ENCODE measurements at places on chromosomes 1 and 21.

GRCh38 chr21:41678016-41678923 lies 88.6 kb downstream of the RIPK4 start:
- DNase-seq = no peak

- DNase-seq = no peak
Observed at GRCh38 chr1:183913567-183913993, 108.7 kb downstream of the RGL1 start.

GRCh38 chr1:243394066-243394465 lies 138.2 kb downstream of the SDCCAG8 start:
- DNase-seq = no peak

DNA sequence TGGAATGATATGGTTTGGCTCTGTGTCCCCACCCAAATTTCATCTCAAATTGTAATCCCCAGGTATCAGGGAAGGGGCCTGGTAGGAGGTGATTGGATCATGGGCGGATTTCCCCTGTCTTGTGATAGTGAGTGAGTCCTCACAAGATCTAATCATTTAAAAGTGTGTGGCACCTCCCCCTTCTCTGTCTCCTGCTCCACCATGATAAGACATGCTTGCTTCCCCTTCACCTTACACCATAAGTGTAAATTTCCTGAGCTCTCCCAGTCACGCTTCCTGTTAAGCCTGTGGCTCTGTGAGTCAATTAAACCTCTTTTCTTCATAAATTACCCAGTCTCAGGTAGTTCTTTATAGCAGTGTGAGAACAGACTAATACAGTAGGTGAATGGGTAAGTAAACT lies 109.3 kb downstream of the DMRTB1 start:
- no peak for DNase-seq

DNA sequence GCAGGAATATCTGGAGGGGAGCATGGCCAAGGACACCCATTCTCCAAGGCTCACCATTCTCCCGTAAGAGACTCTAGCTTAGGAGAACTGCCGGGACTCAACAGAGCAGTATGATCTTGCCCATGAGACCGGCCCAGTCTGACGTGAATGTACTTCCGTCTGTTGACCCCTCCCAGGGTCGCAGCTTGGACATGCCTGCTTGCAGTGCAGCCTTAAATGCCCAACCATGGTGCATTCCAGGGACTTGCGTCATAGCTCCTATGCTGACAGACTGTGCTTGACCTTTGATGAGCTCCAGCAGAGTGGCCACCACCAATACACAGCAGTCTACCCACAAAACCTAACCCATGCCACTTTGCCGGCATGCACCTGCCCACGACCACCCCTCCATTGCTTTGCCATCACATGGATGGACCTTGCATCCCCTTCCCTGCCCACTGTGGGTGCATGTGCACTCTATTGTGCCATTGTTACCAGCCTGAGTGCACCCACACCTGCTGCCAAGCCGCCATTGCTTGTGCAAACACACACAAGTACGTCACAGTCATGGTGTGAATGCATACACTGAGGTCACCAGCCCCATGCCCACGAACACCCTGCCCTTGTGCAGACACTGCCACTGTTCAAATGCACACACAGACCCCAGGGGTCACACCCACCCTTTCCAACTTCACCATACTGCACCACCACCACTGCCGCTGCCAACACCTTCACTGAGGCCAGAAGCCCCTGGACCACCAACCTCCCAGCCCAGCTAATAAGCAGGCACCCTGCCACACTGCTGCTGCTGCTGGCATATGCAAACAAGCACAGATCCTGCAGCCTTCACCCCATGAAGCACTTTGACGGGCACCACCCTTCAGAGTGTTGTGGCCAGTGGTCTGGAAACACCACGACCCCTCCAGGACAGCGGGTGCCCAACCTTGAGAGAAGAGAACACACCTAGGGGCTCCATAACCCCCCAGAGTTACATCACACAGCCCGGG lies 1141.3 kb downstream of the BRINP3 start:
- no peak for DNase-seq

DNA sequence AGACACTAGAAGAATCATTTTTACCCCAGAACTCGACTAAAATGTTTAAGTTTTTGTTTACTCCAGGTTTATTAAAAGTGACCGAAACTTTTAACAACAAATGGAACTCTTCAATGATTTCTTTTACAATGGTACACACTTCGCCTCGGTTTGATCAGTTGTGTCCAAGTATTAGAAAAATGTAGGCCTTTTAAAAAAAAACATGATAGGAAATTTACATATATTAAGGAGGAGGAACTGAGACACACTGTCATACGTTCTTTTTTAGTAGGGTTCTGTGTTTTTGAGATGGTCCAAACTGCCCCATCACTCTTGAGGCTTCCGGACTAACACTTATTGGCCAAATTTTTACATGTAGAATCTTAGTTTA lies 1.3 kb downstream of the PRDM2 start:
- DNase-seq = no peak

GRCh38 chr1:163426505-163427251 lies 104.9 kb downstream of the NUF2 start:
- no peak for DNase-seq

DNA sequence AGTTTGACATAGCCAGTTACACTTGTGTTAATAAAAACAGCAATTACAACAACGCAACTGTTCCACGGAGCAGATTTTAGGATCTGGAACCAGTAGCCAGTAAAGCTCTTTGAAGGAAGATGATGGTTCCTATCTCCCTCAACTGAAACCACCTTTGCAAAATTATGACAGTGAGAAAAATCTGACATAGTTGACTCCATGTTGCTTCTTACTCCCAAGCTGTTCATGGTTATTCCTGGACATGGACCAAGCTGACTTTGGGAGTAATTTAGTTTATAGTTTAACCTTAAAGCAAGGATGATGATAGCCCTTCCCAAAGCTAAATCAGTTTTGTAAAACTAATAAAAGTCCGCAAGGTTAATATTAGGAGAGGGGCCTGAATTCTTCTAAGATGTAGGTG lies 518.0 kb upstream of the ZP4 start:
- DNase-seq = no peak

GRCh38 chr1:12161662-12162458 lies 4.9 kb upstream of the TNFRSF1B start:
- DNase-seq = peak; percentile 66

GRCh38 chr1:221594576-221594975 lies 147.3 kb downstream of the DUSP10 start:
- no peak for DNase-seq

- no peak for DNase-seq
Observed at GRCh38 chr21:32599091-32599490, 13.1 kb downstream of the CFAP298 start.

DNA sequence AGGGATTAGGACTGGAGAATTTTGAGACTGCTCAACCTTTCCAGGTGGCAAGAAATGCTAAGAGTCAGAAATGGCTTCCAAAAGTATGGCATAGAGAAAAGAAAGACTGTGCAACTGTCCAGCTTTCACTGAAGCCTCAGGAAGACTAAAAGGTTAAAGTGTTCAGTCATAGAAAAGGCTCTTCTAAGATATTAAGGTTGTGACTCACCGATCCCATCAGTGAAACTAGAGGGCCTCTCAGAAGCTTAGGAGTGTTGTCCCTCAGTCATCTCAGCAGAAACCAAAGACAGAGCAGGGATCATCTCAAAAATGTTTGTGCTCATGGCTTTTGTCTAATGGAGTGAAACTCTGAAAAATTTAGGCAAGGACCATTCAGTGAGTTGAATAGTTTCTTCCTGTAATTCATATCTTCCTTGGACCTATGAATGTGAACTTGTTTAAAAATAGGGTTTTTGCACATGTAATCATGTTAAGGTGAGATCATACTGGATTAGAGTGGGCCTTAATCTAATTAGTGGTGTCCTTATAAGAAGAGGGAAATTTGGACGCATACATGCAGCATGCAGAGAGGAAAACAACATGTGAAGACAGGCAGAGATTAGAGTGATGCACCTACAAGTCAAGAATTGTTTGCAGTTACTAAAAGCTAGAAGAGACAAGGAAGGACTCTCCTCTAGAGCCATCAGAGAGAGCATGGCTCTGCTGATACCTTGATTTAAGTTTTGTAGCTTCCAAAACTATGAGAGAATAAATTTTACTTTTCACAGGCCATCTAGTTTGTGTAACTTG lies 71.3 kb downstream of the RPE65 start:
- no peak for DNase-seq

GRCh38 chr1:179128520-179128919 lies 46.6 kb downstream of the TOR3A start:
- no peak for DNase-seq

DNA sequence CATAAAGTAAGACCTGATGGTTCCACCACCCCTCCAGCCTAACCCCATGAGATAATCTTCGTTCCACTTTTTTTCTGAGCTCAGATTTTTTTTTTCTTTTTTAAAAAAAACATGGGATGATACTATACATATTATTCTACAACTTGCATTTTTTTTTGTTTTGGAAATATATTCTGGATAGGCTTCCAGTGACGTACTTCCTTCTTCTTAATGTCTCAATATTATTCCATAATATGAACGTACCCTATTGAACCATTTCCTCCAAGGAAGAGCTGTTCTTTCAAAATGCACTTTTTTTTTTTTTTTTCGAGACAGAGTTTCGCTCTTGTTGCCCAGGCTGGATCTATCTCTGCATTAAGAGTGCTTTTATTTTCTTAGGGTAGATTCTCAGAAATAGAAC lies 1.5 kb downstream of the EDEM3 start:
- no peak for DNase-seq

- no peak for DNase-seq
Observed at GRCh38 chr1:200298242-200298641, 111.6 kb downstream of the ZNF281 start.

- DNase-seq = no peak
Observed at GRCh38 chr1:41659903-41660302, 175.4 kb upstream of the EDN2 start.

- DNase-seq = no peak
Observed at GRCh38 chr1:229231754-229232119, 39.2 kb upstream of the RAB4A start.

- no peak for DNase-seq
Observed at GRCh38 chr1:194570476-194570875, 1384.1 kb upstream of the B3GALT2 start.

DNA sequence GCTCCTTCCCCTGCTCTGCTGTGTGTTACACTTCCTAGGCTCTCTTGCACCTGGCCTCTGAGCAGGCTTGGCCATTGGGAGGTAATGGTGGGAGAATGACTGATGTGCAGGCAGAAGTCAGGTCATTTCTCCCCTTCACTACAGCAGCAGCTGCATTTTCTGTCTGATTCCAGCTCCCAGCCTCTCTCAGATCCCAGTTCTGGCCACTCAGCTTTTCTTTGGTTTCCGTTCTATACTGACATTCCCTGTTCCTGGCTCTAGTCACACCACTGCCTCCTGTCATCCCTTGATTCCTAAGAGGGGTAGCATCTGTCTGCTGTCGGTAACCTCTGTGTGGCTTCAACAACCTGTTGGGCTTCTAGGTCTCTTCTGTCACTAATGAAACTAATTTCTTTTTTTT lies 127.7 kb upstream of the HOOK1 start:
- DNase-seq = no peak

DNA sequence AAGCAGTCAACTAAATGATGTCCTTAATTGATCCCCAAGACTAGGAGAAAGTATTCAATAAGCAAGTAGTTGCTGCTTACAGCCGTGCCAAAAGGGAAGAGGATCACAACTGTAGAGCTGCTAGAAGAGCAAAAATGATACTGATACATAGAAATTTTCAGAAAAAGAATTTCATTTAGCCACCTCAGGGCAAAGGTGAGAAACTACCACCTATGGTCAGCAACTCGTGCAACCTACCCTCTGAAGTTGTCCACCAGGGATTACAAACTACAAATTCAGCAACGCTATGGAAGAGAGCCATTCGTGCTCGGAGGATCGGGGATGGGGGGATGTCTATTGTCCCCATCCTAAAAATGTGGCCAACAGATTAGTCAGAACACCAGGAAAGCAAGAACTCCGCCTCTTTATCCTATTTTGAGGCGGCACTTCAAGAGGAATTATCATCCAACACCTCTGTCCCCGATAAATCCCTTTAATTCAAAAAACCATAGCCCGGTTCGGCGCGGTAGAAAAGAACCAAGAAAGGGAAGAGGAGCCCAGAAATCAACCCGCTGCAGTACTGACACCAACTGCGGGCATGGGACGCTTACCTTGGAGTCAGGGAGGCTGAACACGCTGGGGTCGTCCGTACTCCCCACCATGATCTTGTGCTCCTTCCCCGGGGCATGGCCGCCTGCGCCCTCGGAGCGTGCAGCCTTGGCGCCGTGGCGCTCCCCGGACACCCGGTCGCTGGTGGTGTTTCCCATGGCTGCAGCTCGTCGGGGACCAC lies 687 bp downstream of the PRKAB2 start:
- no peak for DNase-seq

GRCh38 chr1:107964336-107965109 lies 457 bp downstream of the VAV3 start:
- peak; percentile 22 for DNase-seq

DNA sequence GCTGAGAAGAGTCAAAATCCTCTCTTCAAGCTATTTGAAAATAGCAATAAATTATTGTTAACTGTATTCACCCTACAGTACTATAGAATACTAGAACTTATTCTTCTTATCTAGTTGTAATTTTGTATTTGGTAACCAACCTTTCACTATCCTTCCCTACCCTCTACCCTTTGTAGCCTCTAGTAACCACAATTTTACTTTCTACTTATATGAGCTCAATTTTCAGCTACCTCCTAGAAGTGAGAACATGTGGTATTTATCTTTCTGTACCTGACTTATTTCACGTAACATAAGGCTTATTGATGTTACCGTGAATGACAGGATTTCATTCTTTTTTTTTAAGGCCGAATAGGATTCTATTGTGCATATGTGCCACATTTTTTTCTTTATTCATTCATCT lies 30.0 kb downstream of the ZC3H11B start:
- DNase-seq = no peak

DNA sequence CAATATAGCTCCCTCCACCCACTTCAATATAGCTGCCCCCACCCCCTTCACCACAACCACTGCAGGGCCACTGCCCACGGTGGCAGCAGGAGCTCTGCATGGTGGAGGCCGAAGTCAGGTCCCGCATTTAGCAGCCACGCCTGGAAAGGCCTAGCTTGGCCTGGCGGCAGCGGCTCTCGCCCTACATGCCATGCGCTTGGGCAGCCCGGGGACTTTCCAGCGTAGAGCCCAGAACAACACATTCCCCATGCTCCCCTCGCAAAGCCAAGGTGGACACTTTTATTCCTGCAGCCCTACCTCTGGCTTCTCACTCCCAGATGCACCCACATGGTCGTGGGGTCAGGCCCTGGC lies 37.1 kb downstream of the LHX4 start:
- no peak for DNase-seq

- DNase-seq = no peak
Observed at GRCh38 chr1:100306735-100307313, 40.8 kb downstream of the RTCA start.

DNA sequence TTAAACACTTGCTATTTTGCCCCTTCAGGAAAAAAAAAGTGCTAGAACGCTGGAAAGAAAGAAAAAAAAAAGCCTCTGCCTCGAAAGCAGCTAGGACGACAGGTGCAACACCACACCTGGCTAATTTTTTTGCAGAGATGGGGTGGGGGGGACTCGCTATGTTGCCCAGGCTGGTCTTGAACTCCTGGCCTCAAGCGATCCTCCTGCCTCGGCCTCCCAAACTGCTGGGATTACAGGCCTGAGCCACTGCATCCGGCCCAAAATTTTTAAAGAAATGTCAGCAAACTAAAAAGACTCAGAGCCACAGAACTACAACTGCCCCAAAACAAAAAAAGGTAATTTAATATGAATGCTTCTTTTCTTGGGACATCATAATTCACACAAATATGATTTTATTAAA lies 1.4 kb downstream of the DOCK7 start:
- no peak for DNase-seq

GRCh38 chr1:167716000-167716271 lies 5.8 kb upstream of the MPZL1 start:
- DNase-seq = no peak

GRCh38 chr1:91402023-91402422 lies 2.6 kb downstream of the HFM1 start:
- DNase-seq = no peak

Measured in stimulated activated CD8-positive, alpha-beta memory T cell treated with anti-CD3 and anti-CD28 coated beads, Interleukin-12 subunit alpha, Interleukin-12 subunit beta, amount 100 ng/mL, for 4 hours (primary cell).